Neural progenitor cell (in vitro differentiated cells): ENCODE measurements at places on chromosomes 6 and 20. TPM values are rescaled to one million over a fixed set of nuclear protein-coding genes. Genes with fewer than 3 reads are reported as not detected.

DNA sequence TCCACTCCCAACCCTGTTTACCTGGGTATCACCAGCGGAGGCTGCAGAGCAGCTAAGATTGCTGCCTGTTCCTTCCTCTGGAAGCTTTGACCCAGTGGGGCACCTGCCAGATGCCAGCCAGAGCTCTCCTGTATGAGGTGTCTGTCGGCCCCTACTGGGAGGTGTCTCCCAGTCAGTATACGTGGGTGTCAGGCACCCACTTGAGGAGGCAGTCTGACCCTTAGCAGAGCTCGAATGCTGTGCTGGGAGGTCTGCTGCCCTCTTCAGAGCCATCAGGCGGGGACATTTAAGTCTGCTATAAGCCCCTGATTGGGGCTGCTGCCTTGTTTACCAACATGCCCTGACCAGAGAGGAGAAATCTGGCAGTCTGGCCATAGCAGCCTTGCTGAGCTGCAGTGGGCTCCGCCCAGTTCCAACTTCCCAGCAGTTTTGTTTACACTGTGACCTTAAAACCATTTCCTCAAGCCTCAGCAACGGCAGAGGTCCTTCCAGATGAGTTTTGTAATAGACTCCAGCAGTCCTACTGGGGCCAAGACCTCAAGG, 2.8 kb downstream of the RAET1E start:
- peak; percentile 23 for DNase-seq

Gene DAAM2
- total RNA-seq, result 2.1 and 3.2 TPM in 2 replicates

DNA sequence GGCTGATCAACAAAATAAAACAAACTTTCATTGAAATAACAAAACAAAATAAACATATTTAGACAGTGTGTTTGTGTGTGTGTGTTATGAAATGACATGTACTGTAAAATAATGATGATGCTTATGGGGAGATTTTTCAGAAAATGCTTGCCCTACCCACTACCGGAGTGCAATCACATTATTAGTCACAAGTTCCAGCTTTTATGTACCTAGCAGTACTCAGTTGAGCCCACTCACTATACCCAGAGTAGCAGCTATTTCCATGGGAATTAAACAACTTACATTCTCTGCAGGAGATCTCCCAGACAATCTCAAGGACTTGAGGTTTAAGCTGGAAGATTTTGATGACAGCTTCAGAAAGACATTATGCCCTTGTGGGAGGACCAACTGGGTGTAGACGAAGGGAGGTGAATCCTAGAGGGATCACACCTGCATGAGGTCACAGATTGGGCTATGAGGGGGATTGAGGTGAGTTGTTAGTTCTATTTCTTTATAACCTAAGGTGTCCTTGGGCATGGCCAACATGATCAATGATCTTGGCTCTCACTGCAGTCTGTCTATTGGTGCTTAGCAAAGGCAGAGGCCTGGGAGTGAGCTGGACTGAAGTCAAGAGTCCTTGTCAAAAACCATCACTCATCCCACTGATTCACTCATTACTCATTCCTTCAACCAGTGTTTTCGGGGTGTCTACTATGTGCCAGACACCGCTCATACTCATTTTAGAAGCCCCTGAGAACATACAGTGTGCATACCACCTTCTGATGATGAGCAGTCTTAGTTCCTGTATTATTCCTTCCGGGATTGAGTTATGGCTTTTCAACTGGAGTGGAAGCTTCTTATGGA, 6.7 kb upstream of the CLIC5 start:
- no peak for DNase-seq

- DNase-seq, result no peak
These were observed 158.5 kb downstream of the FLRT3 start for GRCh38 chr20:14178952-14179351.

- no peak for DNase-seq
These were observed 353.9 kb downstream of the HACE1 start for GRCh38 chr6:104505838-104506237.

Gene EYA2
- total RNA-seq, result 1.8 and 2.1 TPM in 2 replicates

DNA sequence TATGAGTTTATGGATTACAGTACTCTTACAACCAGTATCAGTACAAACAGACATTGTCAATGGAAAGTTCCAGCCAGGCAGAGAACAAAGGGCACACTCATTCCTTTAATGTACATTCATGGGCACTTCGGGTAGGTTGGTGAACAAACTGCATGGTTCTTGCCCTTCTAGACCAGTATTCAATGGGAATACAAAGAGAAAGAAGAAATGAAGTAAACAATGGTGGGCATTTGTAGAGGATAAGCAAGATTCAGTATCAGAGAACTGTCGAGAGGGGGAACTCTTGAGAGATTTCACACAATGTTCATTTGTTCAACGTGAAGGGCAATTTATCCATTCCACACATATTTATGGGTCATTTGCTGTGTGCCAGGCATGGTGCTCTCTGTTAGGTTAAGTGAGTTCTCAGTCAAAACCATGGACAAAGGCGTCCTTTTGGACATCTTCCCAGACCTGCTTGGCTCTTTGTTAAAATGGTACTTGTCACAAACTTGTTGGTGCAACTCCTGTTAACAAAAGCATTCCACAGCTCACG, 714.8 kb downstream of the DHX35 start:
- peak; percentile 18 for DNase-seq

Gene C20orf144
- 0.53 TPM in 1 of 2 replicates, not detected in the other for total RNA-seq

Gene ACTL10
- total RNA-seq, result 0.19 TPM in 1 of 2 replicates, not detected in the other

Gene MAP7
- 8.9 and 9.0 TPM in 2 replicates for total RNA-seq

- DNase-seq, result peak; percentile 13
These were observed 98.9 kb downstream of the PAK5 start for GRCh38 chr20:9739991-9740390.

- no peak for DNase-seq
These were observed 1.6 kb upstream of the HLA-DQA1 start for GRCh38 chr6:32635526-32636123.

GRCh38 chr6:3585320-3585935, 128.6 kb upstream of the SLC22A23 start:
- no peak for DNase-seq

- DNase-seq, result peak; percentile 42
These were observed 25.4 kb downstream of the DIDO1 start for GRCh38 chr20:62900692-62901584.

Gene C6orf58
- not detected in 2 replicates for total RNA-seq

DNA sequence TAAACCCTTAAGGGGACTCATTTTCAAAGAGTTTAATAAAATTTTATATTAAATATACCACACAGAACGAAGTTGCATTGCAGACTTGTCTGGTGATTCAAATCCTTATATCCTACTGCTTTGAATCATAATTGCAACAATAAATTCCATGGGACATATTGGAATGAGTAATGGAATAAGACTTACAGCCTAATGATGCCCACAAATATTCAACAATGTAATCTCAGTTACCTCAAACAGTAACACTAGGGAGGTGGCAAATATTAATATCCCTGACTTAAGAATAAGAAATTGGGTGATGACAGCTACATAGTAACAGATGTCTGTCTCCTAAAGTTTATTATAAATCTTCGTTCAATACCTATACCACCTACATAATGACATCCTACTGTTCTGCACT, 52.6 kb downstream of the BMP5 start:
- DNase-seq, result no peak

DNA sequence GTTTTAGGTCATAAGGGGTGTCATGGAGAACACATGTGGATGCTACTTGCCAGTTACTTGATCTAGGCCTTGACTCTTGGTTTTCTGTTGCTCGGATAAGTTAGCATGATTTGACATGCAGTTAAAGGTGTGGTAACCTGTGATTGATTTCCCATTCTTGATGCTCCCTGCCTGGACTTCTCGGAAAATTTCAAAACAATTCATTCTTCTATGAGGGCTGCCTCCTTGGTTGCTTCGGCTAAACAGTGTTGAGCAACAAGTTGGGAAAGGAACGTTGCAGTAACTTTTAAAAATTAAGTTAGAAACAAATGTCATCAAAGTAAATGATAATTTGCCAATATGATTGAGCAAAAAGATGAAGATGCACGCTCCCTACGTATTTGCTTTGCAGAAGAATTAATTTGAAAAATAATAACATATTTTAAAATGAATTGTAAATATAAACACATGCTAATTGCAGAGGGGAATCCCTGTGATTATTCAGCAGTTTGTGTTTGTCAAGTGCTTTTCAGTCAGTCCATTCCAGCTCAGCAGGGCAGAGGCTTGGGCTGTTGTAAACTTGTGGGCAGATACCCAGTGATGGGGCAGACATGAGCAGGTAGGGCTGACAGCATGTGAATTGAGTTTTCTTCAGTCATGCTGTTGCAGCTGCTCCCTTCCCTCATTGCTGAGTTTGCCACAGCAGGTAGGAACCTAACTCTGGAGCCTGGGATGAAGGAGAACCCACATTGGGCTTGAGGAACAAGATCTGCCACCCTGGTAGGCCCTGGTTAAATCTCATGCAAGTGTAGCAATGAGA, 110.2 kb downstream of the ESR1 start:
- no peak for DNase-seq

DNA sequence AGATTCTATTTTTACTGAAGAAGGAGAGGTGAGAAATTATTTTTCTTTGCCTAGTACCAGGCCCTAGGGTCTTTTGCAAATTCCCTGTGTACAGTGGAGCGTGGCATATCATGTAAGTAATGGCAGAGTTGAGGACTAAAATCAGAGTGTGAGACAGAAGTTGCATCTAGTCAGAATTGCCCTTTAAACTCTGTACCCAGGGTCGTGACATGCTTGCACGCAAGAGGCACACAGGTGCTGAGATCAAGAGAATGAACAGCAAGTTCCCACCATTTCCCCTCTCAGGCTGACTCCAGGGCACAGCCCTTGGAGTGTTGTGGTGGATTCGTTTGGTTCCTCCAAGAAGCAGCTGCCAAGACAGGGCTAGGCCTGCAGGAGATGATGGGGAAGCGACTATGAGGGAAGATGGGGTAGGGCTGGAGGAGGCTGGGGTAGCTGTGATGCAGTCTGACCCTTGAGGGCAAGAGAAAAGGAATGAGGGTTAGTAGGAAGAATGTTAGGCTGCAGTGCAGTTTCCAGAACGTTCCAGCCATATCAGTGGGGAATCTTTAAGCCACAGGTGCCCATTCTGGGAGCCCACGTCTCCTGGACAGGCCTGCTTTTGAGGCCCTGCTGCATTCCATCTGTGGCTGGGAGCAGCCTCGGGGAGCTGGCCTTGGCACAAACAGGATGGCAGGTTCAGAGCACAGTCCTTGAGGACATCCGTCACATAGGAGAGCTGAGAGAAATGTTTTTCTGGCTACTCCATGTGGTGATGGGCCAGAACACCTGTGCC, 6.9 kb downstream of the NELFCD start:
- no peak for DNase-seq

- no peak for DNase-seq
These were observed 5.8 kb downstream of the TNFRSF21 start for GRCh38 chr6:47303861-47304260.

DNA sequence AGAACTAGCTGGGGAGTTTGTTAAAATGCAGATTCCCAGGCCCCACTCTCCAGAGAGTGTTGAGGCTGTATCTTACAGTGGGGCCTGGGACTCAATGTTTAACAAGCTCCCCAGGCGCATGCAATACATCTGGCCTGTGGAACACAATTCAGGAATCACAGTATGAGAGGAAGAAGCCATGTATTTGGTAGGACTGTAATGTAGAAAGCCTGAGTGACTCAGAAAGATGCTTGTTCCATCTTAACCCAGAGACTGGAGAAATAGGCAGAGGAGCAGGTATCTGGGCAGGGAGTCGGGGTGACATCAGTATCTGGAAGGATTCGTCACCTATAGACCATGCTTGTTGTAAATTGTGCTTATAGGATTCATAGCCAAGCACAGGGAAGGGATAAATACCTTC, 90.5 kb downstream of the UNC5CL start:
- DNase-seq, result no peak

Gene ZNF343
- 7.4 and 9.7 TPM in 2 replicates for total RNA-seq

Gene WFDC12
- not detected in 2 replicates for total RNA-seq

- DNase-seq, result no peak
These were observed 285.9 kb upstream of the THEMIS start for GRCh38 chr6:128186729-128187128.

- no peak for DNase-seq
These were observed 18.3 kb upstream of the DEFB115 start for GRCh38 chr20:31239139-31239538.
